H4 (cell line): ENCODE measurements at places on chromosomes 3 and 15. TPM values are rescaled to one million over a fixed set of nuclear protein-coding genes. Genes with fewer than 3 reads are reported as not detected.

Gene ARNT2
- total RNA-seq, result 3.3 and 5.3 TPM in 2 replicates

- DNase-seq, result no peak
These were observed 151.6 kb downstream of the RSRC1 start for GRCh38 chr3:158261371-158261991.

GRCh38 chr15:69909719-69910444 lies 187.8 kb downstream of the TLE3 start:
- DNase-seq, result no peak

GRCh38 chr3:127100459-127101410 lies 92.2 kb upstream of the PRR23E start:
- DNase-seq, result no peak
